ENCODE measurements at places on chromosomes 3 and 15.
A peak's percentile ranks its signal among the peaks of the same experiment; 100 is the strongest.

- DNase-seq, result no peak
These were observed 59.5 kb upstream of the CTSH start for GRCh38 chr15:79004336-79004735.

GRCh38 chr3:184665101-184665500, 46.8 kb downstream of the MAGEF1 start:
- no peak for DNase-seq

DNA sequence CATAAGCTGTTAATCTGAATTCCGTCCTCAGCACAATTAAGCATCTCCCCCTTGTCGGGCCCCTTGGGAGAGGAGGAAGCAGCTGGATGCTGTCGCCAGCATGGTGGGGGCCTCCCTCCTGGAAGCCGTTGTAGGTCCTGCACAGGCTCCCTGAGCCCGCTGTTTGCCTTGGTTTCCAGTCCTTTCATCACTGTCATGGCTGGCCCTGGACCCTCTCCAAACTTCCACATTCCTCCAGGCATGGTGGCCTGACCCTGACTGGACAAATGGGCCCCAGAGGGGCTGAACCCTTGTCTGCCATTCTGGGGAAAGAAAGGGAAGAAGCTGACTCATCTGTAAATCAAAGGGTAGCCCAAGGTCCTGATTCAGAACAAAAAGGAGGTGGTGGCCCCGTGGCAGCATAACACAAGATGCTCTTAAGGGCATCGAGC, 300.5 kb upstream of the LRRFIP2 start:
- no peak for DNase-seq

DNA sequence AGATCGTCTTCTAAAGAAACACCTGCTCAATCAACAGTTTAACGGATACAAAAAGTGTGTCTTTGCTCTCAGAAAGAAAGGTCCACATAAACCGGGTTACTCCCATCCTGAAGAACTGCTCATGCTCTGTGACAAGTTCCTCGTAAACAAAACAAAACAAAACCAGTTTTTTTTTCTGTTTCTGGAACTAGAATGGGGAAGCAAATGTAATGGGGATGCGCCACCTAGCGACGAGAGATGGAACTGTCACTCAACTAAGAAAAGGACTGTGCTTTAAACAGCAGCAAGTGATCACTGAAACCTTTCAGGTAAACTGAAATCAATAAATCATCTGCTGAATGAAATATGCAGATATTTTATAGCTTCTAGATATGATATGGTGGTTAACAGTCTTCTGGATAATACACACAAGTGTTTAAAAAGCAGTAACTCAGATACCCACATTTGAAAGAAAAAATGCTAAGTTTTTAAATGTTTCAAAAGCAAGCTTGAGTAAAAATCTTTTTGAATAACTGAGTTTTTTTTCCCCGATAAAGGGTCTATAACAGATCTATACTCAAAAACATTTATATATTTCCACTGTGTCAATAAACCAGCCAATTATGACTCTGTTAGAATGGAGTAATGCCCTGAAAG, 10.9 kb downstream of the TM2D3 start:
- DNase-seq, result peak; percentile 68

GRCh38 chr3:195577645-195578177, 6.0 kb downstream of the APOD start:
- DNase-seq, result no peak

DNA sequence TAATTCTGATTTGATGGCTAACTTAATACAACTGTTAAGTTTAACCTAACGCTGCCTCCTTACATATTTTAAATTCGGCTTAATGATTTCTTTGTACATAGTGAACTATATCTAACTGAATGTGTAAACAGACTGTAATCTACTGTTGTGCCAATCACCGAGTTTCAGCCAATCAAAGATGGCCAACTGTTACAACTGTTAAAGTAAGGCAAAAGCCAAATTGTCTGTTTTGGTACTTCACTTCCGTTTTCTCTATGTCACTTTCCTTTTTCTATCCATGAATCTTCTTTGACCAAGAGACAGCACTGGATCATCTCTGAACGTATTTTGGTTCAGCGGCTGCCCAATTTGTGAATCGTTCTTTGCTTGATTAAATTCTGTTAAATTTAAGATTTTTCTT, 137.0 kb downstream of the LMLN start:
- no peak for DNase-seq

DNA sequence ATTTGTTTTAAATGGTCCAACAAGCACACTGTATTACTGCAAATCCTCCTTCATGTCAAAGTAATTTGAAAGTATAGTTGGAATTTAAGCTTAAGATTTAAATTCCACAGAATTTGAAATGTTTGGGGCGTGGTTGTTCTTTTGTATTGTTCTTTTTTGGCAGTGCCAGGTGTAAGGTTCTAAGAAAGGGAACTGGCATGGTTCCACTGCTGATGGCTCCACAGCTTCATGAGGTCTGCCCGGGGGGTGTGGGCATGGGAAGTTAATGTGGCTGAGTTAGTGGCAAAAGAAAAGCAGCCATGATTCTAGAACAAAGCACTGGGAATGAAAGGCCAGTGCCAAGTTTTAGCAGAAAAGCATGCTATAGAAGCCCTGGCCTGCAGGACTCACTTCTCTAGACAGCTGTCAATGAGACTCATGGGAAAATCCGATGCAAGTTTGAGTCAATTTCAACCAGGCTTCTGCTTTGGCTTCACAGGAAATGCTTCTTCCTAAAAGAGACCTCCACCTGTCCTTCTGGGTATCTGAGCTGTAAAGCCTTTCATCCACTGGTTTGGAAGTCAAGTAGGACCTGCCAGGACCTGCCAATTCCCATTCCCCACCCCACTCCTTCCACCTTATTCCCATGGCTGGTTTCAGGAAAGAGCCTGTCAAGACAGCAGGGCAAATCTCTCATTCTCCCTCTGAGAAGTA, 18.9 kb downstream of the CDCP1 start:
- no peak for DNase-seq

DNA sequence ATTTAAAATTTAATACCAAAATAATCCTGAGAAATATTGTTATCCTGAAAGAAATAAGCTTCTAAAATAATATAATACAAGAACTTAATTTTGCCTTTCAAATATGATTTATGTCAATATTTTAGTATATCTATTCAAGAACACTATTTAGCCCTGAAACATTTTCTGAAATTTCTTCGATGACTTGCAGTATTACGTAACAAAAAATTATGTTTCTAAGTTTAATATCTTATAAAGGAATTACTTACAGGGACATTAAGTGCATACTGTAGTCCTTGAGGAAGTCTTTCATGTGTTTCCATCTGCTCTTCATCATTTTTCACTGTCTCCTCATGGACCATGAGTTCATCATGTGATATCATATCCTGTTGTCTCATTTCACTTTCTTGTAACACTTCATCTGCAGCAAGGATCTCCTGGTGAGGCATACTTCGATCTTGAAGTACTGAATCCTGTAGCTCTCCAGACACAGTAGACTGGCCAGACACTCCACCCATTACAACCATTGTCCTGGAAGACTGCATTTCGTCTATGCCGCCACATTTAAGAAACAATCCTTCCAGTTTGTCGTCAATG, 62.0 kb downstream of the ZNF148 start:
- DNase-seq, result no peak

- no peak for DNase-seq
These were observed 953.8 kb downstream of the IGSF11 start for GRCh38 chr3:118080889-118081288.

DNA sequence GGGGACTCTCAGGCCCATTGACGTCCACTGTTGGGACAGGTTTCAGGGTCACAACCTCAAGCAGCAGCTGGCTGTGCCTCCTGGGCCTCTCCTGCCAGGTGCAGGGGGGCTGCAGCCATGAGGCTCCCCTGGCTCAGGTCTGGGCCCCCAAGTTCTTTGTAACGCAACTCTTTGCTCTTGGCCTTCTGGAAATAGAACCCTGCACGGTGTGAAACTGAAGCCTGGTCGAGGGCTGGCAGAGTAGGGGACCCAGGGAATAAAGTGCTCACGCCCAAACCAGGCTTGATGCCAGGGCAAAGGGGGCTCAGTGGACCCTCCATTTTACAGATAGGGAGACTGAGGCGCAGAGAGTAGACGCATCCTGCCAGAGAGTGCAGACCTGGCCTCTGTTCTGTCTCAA, 771 bp downstream of the CALML4 start:
- no peak for DNase-seq

Data from activated T-cell treated with anti-CD3 and anti-CD28 coated beads for 4 hours (primary cell).